Endothelial cell (in vitro differentiated cells): ENCODE measurements at places on chromosomes 16 and 17. TPM values are rescaled to one million over a fixed set of nuclear protein-coding genes. Genes with fewer than 3 reads are reported as not detected.

The CIBAR2 gene
- total RNA-seq = not detected

The ASGR1 gene
- 23.9 TPM for total RNA-seq

The GGA3 gene
- 60.8 TPM for total RNA-seq

The EVI2A gene
- not detected for total RNA-seq

The GPR142 gene
- 0.18 TPM for total RNA-seq

The NXPH3 gene
- 6.6 TPM for total RNA-seq

The LLGL2 gene
- 34.4 TPM for total RNA-seq

The TNS4 gene
- 0.08 TPM for total RNA-seq

The MRPL27 gene
- total RNA-seq = 38.9 TPM

The LGALS3BP gene
- 12.6 TPM for total RNA-seq

The TNP2 gene
- not detected for total RNA-seq

The CDH1 gene
- 3.1 TPM for total RNA-seq

The KRTAP4-16 gene
- not detected for total RNA-seq

The KCNAB3 gene
- 1.6 TPM for total RNA-seq

The CTRB1 gene
- not detected for total RNA-seq

The SPATA20 gene
- 72.5 TPM for total RNA-seq

The HBA1 gene
- not detected for total RNA-seq

The CCDC78 gene
- total RNA-seq = 0.85 TPM

The KRTAP9-4 gene
- not detected for total RNA-seq

The CDK5R1 gene
- 2.2 TPM for total RNA-seq

The CNOT1 gene
- total RNA-seq = 152 TPM

The PIRT gene
- not detected for total RNA-seq

The SLC46A1 gene
- 5.3 TPM for total RNA-seq

The DOC2A gene
- total RNA-seq = 7.4 TPM

The ALOX12 gene
- not detected for total RNA-seq

The ZNF385C gene
- 1.3 TPM for total RNA-seq

The KIF1C gene
- total RNA-seq = 127 TPM

The CDH16 gene
- total RNA-seq = not detected

The CTRB2 gene
- total RNA-seq = not detected

The NPB gene
- total RNA-seq = 0.56 TPM

The NOTUM gene
- total RNA-seq = not detected

The PPP1R27 gene
- total RNA-seq = not detected

The MED31 gene
- total RNA-seq = 18.3 TPM

The CHMP6 gene
- total RNA-seq = 34.3 TPM

The MYOCD gene
- total RNA-seq = 0.38 TPM

The KRT26 gene
- total RNA-seq = not detected

The ALG1 gene
- total RNA-seq = 21.0 TPM

The CCDC40 gene
- 7.7 TPM for total RNA-seq

The IRF8 gene
- total RNA-seq = 1.5 TPM

The IL17C gene
- total RNA-seq = 0.26 TPM

The ATP1B2 gene
- total RNA-seq = 10.4 TPM

The SLFN12 gene
- total RNA-seq = 25.7 TPM

The RNF112 gene
- total RNA-seq = 0.31 TPM

The CCNF gene
- 30.2 TPM for total RNA-seq

The WSCD1 gene
- total RNA-seq = 43.9 TPM
